ENCODE measurements at places on chromosomes 2 and 18.

DNA sequence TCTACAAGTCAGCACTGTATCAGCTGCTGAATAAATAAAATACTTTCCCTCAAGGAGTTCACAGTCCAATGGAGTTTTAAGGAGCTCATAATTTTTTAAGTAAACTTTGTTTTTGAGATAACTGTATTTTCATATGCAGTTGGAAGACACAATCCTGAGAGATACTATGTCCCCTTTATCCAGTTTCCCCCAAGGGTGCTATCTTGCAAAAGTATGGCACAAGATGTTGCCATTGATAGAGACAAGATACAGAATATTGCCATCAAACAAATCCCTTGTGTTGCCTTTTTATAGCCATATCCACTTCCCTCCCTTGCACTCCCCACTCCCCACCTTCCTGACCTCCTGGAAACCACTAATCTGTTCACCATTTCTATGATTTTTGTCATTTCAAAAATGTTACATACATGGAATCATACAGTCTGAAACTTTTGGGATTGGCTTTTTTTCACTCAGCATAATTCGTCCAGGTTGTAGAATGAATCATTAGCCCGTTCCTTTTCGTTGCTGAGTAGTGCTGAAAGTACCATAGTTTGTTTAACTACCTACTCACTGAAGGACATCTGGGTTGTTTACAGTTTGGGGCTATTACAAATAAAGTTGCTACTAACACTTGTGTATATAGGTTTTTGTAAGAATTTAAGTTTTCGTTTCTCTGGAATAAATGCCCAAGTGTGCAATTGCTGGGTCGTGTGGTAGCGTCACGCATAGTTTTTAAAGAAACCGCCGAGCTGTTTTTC lies 30.2 kb upstream of the SERTAD2 start:
- no peak for DNase-seq

GRCh38 chr2:9212661-9213411 lies 6.2 kb downstream of the ASAP2 start:
- DNase-seq: no peak

DNA sequence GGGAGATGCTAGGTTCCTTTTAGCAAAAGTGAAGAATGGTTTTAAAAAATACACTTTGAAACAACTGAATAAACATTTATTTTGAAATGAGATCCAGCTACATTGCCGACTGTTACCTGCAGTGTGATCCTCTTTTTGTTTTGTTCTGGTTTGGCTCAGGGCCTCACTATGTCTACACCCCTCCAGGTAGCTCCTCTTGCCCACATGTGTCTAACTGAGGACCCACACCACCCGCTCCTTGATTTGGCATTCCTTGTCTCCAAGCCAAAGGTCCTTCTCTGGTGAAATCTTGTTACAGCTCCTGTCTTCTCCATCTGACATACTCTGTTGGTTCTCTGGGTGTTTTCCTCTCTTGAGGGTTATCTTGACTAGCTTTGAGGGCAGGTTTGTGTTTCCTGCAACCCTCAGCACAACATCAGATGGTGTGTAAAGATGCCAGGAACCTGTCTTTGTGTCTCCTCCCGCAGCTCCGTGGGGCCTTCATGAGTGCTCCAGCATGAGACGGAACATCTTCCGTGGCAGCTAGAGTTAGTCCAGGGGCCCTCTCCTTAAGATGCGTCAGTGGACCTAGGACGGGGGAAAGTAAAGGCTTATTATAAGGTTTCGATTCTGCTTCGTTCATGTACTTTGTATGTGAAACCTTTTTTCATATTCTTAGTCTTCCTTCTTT lies 32.1 kb downstream of the MAP4K4 start:
- DNase-seq: no peak

- DNase-seq: no peak
Measured at GRCh38 chr18:34841891-34842290, 131.8 kb downstream of the DTNA start.

- no peak for DNase-seq
Measured at GRCh38 chr2:239381709-239382134, 19.1 kb downstream of the HDAC4 start.

DNA sequence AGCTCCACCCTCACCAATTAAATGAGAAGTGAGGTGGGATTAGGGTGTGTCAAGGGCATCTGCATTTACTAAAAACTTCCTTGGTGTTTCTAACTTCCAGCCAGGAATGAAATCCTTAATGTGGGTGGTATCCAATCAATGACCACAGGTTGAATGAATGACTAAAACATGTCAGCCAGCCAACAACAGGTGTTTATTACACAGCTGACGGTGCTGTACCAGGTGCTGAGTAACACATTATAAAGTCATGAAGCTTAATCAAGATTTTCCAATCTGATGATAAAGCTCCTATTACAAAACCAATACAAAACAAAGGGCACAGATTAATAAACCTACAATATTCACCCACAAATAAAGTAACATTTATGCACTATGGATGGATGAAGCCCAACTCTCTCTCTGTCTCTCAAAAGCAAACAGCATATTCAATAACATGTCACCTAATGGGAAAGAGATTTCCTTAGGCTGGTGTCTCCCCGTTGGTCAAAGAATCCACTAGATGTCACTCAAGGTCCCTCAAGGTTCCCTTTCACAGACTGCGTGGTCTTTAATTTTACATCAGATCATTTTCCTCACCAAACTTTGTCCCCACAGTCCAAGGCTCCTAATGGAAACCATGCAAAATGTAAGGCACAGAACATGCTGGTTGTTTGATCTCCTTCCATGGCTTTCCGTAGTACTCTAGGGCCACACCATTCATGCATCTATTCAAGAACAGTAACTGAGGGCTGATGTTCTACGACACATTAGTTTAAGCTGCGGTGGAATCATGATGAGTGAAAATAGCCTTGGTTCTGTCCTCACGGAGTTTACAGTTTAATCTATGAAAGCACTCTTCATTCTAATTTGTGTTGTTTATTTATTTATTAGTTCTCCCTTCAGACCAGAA lies 6.4 kb upstream of the PTPN4 start:
- no peak for DNase-seq

DNA sequence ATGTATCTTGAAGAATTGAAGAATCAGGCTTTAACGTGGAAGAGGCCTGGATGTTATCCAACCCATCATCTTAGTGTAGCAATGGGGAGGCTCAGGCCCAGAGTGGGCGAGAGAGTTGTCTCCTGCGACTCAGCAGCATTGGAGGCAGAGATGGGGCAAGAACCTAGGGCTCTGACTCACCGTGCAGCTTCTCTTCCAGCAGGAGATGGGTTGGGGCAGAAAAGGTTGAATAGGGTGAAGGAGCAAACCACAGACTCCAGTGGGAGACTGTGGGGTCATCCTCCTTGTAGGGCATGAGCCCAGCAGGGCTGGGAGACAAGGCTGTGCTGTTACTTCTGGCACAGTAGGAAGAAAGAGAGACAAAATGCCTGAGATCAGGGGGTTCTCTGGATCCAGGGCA lies 1.4 kb downstream of the IL36RN start:
- no peak for DNase-seq

GRCh38 chr18:12308386-12309100 lies 502 bp downstream of the TUBB6 start:
- DNase-seq: no peak

DNA sequence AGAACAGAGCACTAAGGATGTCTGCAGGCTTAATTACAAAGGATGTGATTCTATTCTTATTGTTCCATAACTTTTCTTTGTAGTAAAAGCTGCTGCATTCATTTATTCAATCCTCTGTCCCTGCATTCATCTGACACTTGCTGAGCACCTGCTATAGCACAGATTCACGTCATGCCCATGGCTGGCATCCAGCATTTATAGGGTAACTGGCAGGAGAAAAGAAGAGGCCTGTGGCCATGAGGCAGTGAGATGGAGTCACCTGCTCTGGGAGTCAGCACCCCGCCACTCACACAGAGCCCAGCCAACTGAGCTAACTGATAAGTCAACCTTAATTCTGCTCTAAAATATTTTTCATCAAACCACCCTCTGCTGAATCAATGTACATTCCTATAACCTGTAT lies 18.3 kb upstream of the CDC42EP3 start:
- no peak for DNase-seq

DNA sequence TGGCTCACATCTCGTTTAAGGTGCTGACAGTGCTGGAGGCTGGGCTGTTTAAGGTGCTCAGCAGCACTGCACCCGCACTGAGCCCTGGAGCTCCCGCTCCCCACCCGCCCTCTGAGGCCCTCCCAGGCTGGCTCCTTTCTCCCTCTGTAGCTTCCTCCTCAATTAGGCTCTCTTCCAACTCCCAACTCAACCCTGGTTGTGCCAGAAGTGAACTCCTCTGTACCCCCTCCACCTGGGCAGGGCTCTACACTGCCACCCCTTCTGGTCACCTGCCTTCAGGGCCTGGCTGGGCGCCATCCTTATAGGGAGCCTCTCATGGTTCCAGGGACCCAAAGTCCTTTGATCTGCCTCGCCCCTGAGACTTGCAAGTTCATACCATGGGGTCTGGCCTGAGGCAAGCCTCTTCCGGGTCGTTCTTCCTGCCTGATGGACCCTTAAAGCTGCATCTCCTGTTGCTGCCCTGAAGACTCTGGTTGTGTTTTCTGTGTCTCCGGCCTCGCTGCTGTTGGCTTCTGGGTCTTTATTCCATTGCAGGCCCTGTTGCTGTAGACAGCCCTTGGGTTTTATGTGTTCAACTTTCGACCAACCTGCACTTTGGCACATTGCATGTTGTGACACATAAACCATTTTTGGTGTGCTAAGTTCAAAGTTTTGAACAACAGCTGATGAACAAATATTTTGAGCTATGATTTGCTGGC lies 199.6 kb downstream of the LDLRAD4 start:
- no peak for DNase-seq

DNA sequence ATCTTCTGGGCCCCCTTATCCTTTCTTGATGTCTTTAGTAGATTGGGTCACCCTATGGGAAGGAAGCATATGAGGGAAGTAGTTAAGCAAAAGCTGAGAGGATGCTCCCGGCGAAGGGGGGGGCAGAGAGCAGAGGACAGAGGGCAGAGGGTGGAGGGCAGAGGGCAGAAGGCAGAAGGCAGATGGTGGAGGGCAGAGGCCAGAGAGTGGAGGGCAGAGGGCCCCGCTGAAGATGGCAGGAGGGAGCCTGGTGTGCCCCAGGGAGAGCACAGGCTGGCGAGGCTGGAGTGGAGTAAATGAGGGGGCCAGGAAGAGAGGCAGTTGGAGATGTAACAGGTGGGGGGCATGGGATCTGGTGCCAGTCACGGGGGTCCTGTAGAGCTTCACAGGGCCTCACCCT lies 7.0 kb downstream of the MLPH start:
- no peak for DNase-seq

GRCh38 chr18:63292831-63293683 lies 26.5 kb downstream of the BCL2 start:
- no peak for DNase-seq

DNA sequence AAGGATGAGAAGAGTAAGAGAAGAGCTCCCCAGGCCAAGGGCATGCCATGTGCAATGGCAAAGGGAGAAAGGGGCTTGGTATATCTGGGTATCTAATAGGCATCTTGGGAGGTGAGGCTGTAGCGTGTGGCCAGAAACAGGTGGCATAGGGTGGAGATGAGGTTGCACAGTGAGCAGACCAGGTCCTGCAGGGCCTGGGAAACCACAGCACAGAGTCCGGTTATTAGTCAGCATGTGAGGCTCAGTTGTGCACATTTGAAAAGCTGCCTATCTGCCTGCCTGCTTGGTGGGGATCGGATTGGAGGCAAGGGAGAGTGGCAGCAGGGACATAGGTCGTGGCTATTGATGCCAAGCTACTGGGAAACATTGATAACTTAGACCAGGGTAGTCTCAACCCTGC lies 190.6 kb downstream of the TPGS2 start:
- DNase-seq: no peak

DNA sequence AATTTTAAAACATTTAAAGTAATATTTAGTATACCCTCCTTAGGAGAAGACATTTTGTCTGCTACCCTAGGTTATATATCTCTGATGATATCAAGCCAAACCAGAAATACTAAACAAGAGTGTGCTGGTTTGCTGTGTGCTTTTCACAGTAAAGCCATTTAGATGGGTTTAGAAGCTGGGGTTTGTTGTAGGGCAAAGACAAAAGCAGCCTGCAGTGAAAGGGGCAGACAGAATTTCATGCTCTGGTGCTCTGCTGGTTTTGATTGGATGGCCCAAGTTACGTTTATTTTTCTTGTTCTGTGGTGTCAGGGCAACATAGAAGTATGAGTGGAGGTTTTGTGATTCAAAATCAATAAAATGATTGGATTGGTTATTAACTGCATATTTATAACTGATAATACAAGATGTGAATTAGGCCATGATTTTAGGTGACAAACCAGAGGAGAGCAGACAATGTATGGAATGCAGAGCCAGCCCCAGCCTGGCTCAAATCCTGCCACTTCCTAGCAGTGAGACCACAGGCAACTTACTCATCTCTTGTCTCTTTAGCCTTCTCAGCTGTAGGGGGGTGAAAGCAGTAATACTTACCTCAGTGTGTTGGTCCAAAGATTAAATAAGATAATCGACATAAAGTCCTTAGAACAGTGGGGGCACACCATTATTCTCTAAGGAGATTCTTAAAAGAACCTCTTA lies 30.9 kb upstream of the IER3IP1 start:
- no peak for DNase-seq

DNA sequence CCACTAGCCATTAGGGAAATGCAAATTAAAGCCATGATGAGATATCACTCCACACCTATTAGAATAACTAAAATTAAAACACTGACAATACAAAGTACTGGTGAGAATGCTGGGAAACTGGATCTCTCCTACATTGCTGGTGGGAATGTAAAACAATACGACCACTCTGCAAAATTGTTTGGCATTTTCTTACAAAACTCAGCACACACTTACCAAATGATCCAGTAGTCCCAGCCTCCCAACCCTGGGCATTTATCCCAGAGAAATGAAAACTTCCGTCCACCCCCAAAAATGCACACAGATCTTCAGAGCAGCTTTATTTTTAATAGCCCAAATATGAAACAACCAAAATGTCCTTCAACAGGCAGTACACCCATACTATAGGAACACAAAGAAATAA lies 8.9 kb upstream of the TMSB10 start:
- no peak for DNase-seq

DNA sequence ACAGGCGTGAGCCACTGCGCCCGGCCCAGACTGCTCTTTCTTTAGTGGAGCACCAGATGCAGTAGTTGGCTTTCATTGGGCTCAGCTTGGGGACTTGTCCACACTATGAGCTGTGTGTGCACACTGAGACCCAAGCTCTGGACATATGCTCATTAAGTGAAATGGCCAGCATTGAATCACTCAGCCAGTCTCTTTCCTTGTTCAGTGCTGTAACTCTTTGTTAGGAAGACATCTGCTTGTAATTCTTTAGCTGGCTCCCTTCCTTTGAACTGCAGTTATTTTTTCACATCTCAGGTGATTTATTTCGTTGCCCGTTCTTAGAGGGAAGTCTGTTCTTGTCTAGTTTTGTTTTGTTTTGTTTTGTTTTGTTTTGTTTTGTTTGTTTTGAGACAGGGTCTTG lies 70.5 kb downstream of the CAB39 start:
- DNase-seq: no peak

DNA sequence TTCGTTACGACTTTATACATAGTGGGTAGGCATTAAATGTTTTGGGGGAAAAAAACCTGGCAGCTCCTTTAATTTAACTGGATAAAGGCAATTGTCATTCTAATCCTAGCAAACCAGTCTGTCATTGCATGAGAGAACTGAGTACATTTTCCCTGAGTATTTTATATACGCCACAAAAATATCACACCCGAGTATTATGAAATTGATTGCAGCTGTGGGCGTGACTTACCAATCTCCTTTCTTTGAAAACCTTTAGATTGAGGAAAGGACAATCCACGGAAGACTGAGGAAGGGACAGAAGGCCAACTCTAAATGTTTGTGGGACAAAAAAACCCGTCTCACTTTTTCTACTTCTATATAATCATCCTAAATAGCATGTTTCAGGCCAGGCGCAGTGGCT lies 9.0 kb downstream of the TM4SF20 start:
- DNase-seq: no peak

Data from epithelial cell of proximal tubule (primary cell).